ENCODE measurements at places on chromosomes 1 and 21.

DNA sequence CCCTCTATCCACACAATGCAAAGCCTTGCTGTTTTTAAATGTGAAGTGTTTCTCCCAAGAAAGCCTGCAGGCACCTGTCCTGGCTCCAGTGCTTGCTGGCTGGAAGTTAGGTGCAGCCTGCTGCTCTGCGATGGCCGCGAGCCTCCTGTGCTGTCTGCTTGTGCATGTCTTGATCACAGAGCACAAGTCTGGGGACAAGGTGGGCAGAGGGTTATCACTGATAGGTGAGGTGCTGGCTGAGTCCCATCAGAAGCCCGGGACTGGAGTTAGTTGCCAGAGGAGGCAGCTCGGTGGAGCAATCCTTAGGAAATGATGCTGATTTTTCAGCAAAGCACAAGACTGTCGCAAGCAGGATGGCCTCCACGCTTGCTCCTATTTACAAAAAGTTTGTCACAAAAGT lies 137.8 kb upstream of the AJAP1 start:
- no peak for DNase-seq

- DNase-seq = no peak
Measured at GRCh38 chr1:196466654-196467053, 141.6 kb downstream of the KCNT2 start.

DNA sequence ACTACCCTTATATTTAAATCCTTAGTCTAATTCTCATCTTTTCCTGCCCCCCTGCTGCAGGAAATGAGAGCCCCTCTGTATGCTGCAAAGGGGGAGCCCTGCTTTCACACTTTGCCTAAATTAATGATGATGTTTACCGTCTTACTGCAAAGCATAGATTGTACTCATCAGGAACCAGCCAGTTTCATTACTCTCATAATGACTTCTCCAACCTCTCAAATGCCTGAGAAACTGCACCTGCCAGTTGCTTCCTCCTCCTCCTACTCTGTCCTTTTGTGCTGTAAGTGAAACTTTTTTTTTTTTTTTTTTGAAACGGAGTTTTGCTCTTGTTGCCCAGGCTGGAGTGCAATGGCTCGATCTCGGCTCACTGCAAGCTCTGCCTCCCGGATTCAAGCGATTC lies 101.7 kb downstream of the ADSS2 start:
- no peak for DNase-seq

- DNase-seq = no peak
Measured at GRCh38 chr1:21435646-21436487, 4.1 kb upstream of the NBPF3 start.

DNA sequence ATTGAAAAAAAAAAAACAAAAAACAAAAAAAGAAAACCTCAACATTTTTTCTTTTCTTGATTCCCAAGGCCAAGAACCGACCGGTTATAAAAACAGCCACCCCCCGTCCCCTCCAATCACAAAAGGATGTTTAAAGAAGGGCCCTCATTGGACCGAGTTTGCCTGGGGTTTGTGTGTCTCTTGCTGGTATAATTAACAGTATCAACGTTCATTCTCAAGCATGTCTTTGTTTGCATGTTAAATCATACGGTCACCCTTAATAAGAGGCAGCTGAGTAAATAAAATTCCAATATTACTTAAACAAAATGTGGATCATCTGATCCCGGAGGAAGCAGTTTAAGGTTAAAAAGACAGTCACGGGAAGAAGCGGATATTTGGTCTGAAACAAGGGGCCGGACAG lies 201.1 kb downstream of the PRDM2 start:
- peak; percentile 77 for DNase-seq

- DNase-seq = no peak
Measured at GRCh38 chr21:17537299-17537698, 24.5 kb downstream of the CXADR start.

GRCh38 chr1:238582816-238583215 lies 692.1 kb upstream of the ZP4 start:
- DNase-seq = no peak

DNA sequence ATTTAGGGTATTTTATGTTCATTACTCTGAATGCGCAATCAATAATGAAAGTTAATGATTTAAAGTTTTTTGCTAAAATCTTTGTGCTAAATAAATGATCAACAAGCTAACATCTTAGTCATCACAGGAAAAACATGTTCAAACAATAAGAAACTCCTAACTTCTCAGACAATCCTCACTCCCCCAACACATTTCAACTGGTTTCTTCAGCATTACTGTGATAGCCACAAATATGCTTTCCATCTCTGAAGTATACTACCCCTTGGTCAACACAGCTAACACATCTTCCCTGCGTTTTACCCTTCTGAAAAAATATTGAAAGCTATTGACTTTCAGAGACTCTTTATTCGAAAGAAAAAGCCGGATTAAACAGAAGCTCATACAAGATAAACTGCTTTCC lies 85.8 kb downstream of the ZNF644 start:
- DNase-seq = no peak

DNA sequence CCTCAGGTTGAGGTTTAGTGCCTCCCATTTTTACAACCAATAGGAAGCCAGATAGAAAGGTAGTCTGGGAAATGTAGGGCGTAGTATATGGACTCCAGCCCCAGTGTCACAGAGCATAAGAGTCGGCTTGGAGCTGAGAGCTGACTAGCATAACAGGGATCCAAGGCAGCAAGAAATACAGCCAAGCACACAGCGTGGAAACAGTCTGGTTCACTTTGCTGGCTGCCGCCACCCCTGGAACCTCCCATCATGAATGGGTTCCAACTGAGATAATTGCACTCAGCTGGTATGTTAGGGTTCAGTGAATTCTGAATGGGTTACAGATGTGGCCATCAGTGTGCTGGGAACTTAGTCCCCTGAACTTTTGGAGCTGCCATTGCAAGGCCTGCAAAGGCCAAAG lies 76.7 kb upstream of the GPR88 start:
- no peak for DNase-seq

- no peak for DNase-seq
Measured at GRCh38 chr1:43314233-43314632, 13.5 kb downstream of the TIE1 start.

GRCh38 chr1:205920159-205920558 lies 23.1 kb downstream of the SLC26A9 start:
- DNase-seq = peak; percentile 88

- DNase-seq = no peak
Measured at GRCh38 chr1:46372431-46372830, 21.7 kb upstream of the FAAH start.

DNA sequence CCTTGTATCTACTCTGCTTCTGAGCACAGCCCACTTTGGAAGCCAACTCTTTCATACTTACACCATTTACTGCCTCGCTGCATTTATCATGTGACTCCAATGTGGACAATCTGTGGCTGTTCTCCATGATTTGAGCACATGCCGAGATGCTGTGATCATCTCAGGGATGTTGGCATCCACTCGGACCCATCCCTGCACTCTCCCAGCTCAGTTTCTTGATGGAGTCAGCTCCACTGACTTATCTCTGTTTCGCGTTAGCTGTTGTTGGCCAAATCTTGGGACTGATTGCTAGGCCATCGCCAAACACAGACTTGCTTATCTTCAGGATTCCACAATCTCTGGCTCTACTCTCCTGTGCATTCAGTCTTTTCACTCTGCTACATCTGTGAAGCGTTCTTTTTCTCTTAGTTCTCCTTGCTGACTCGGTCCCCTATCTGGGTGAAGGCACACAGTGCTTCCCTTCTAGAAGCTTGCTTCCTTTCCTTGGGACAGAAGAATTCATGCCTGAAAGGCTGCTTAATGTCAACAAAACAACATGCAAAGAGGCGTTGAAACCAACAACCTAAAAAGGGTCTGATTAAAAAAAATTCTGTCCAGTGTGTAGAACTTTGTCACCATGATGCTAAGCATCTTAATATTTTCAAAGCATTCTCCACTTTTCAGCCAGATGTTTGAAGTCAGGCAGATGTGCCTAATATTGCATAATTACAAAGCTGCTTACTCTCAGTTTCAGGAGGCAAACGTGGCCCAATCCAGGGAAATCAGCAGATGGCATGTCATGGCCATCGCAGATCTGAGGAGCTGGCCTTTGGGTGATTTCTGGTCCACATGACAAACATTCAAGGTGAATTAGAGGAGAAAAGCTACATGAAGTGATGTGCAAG lies 120.7 kb downstream of the NGF start:
- DNase-seq = no peak

GRCh38 chr1:46203738-46204405 lies 738 bp downstream of the LURAP1 start:
- DNase-seq = peak; percentile 48

- DNase-seq = no peak
Measured at GRCh38 chr1:198977909-198978308, 339.1 kb downstream of the PTPRC start.

DNA sequence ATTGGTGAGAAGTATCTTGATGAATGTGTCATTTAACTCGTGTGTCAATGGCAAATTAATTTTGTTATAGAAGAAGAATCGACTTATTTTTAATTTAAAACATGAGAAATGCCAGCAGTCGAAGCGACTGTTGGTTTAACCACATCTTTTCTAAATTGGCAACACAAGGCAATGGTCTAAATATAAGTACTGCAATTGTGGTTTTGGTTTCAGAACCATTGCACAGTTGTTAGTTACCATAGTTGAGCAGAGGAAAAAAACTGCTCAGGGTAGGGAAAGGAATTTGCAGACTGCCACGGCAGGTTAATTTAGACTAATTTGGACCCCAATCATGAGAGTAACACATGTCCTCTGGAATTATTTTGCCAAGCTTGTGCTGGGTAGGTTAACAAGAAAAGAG lies 185.6 kb upstream of the RUNX1 start:
- no peak for DNase-seq

GRCh38 chr1:198106011-198106410 lies 50.8 kb upstream of the NEK7 start:
- no peak for DNase-seq

DNA sequence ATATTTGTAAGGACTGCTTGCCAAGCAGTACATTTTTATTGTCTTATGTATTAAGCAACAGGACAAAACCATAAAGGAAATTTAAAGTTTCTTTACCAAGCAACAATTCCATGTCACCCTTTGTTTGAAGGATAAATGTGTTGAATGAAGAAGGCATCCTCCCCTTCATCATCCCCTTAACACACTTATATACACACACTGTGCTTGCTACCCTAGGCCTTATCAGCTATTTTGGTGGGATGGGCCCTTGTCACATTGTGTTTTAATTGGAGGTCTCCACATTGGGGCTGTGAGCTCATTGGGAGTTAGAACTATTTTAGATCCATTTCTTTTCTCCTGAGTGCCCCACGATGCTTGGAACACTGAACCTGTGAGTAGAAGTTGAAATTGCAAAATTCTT lies 1.9 kb downstream of the VANGL1 start:
- no peak for DNase-seq

DNA sequence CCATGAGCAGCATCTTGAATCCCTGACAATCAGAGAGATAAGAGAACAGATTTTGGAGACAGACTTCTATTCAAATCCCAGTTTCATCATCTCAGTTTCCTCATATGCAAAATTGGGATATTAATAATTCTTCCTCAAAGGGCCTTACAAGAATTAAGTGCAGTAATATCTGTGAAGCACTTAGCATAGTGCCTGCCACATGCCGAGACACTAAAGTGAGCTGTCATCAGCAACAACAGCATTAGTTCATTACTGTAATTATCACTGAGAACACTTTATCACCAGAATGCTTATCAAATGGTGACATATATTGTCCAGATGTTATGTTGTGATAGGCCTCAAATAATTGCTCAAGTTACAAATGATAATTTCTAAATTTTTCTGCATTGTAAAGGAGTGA lies 922 bp upstream of the FCRLB start:
- DNase-seq = no peak

DNA sequence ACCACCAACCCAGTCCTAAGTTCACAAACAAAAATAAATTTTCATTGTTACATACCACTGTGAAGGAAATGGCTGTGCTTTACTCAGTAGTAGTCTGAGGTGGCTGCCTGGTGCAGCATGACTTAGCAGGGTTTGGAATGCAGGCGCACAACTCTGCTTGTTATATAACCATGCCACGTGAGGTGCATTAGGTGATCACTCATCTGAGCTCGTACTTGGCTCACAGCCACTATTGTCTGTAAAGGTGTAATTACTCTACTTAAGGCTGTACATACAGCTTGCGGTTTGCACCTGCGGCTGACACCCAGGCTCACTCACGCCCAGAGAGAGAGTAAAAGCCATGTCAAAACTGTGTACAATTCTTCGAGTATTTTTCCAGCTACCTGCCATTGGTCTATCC lies 599.4 kb downstream of the LTN1 start:
- DNase-seq = peak; percentile 70

GRCh38 chr1:8217011-8217711 lies 100.8 kb upstream of the SLC45A1 start:
- no peak for DNase-seq

DNA sequence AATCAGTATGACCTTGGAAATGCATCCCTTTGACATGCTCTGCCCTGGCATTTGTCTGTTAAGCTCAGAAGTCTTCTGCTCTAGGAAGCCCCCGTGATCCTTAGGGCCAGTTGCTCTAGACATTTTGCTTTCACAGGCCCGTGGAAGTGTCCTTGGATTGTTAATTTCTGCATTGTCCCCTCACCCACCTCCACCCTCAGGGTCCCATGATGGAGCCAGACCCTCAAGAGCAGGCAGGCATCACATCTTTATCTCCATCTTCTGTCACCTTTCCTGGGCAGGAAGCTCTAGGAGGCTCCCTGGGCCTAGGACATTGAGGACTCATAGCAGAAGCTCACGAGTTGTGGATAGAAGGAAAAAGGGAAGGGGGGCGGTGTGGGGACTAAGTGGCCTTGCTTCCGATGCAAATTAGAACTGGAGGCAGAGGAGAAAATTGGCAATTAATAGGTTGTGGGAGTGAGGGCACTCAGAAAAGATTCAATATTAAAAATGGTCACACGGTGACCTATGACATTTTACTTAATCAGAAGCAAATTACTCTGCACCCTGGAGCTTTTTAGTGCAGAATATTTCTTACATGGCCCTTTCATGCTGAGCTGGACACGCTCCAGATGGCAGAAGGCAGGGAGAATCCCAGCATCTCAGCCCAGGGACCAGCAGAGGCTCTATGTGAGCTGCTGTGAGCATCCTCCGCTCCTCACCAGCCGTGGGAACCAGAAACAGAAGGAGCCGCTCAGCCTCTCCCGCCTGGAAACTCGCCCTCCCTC lies 185.0 kb downstream of the MATN1 start:
- no peak for DNase-seq

- DNase-seq = no peak
Measured at GRCh38 chr1:235968831-235969230, 96.1 kb downstream of the NID1 start.

DNA sequence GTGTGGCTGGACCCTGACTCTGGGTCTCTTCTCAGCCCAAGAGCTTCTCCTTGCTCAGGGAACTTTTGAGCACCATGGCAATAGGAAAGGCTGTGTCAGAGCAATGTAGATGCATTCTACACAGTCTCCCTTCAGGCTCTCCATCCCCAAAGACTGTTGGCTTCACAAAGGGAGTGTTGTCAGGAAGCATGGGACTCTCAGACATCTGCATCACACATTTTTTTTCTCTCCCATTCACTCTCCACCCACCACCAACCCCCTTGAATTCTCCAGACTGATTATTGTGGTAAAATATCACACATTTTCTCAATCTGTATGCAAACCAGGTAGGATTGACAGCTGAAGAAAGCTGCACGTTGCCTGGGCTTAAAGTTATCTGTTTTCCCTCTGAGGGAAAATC lies 105.4 kb upstream of the WARS2 start:
- DNase-seq = no peak

GRCh38 chr1:154863315-154864174 lies 6.5 kb downstream of the KCNN3 start:
- DNase-seq = peak; percentile 21

All from DMS153 (cell line).